ENCODE measurements at places on chromosomes 1 and 21.

- no peak for DNase-seq
These were observed 357.4 kb upstream of the PLXNA2 start for GRCh38 chr1:208601561-208601960.

DNA sequence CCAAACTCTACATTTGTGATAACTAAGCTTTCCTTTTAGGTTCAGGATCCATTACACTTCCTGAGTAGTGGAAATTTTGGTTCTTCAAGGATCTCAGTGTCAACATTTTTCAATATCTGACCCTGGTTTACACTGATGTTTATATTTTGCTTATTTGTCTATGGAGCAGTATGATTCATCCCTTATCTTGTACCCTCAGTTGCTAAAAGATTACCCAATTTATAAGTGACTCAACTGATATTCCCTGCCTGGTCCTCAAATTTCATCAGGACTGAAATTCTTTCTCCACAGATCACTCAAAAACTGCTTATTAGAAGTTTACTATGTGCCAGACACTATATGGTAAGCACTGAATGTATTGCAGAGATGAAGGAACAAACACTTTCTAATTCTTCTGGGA, 139.1 kb upstream of the CHRM3 start:
- no peak for DNase-seq

GRCh38 chr1:183883623-183884022, 78.7 kb downstream of the RGL1 start:
- DNase-seq, result no peak

DNA sequence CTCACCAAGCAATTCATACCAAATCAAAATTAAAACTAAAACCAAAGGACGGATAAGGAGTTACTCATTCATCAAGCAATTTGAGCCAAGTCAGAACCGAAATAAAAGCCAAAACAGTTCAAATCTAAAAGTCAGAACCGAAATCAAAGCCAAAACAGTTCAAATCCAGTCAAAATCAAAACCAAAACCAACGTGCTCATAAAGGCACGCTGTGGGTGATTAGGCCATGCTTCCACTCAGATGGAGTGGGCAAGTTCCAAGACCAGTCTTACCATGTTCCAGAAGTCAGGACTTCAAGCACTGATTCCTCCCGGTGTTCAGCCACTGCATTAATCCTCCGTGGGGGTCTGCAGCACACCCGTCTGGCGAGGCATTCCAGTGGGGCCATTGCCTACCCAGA, 409.3 kb downstream of the TGFB2 start:
- no peak for DNase-seq

DNA sequence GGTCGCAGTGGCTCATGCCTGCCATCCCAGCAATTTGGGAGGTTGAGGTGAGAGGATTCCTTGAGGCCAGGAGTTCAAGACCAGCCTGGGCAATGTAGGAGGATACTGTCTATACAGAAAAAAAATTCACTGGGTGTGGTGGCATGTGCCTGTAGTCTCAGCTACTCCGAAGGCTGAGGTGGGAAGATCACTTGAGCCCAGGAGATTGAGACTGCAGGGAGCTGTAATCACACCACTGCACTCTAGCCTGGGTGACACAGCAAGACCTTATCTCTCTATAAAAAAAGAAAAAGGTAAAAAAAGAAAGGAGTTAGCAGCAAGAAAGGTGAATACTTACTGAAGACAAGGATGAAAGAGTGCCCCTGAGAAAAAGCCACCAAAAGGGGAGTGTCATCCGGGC, 23.7 kb upstream of the BCL10 start:
- DNase-seq, result no peak

DNA sequence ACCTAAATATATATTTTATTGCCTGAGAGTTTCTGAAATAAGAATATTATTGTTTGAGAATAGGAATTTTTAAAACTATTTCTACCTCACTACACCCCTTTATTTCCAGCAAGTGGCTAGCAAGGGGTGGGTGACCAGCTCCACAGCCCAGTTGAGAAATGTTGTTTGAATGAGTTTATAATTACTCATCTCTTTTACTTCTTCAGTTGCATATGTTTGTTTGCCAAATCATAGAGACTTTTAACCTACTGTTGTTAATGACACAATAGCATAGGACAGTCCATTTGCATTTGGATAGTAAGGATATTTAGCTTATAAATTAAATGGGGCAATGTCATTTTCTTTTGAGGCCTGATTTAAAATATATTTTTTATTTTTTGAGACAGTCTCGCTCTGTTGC, 127.8 kb downstream of the NRDC start:
- DNase-seq, result no peak

DNA sequence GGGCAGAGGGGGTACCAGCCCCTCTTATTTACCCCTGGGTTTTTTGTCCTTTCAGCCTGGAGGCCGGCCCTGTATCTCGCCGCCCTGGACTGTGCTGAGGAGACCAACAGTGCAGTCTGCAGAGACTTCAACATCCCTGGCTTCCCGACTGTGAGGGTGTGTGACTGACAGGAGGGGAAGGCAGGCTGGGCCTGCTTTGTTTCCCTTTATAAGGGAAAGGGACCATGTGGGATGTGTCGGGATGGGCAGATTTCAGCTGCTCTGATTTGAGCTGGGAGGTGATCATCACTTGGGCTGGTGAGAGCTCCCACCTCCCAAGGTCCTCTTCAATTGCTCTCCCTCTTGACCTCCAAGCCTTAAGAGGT, 11.7 kb downstream of the QSOX1 start:
- peak; percentile 14 for DNase-seq

DNA sequence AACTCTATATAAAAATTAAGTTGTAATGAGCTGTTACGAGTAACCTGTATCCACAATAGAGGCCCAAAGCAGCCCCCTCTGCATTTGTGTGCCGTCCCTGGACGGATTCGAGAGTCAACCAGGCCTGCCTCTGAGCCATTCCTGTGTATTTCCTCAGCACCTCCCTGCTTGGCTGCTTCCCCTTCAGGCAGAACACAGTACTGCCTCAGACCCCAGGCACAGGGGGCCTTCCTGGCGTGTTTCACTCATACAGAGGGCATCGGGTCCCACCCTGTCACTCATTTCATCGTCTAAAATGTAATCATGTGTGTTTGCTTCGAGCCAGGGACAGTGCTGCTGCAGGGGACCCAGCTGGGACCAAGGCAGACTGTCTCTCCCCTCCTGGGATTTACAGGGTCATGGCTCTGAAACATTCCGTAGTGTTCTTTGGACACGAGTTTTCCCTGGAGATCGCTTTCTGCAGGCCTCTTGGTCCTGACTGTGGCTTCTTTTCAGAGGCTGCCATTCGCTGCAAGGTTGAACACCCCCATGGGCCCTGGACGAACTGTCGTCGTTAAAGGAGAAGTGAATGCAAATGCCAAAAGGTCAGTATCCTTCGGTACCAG, 19.4 kb downstream of the LGALS8 start:
- no peak for DNase-seq

- DNase-seq, result peak; percentile 58
These were observed 1.2 kb downstream of the PIK3C2B start for GRCh38 chr1:204493145-204493983.

DNA sequence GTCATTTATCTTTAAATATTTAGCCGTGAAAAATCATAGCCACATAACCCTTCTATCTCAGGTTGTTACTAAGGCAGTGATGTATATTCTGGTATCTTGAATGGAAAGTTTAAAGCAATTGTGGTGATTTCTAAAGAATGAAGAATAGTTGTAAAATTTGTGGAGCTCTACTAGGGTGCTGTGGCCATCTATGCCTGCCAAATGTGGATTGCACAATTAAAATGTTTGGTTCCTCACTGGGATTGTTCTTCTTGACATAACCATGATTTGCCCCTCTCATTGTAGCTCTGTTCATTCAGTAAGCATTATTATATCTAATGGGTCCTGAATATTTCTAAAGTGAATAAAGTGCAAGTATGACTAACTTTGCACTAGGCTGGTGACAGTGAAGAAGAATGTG, 50.1 kb downstream of the AK4 start:
- no peak for DNase-seq

GRCh38 chr1:79052829-79053449, 46.4 kb upstream of the ADGRL4 start:
- no peak for DNase-seq

- DNase-seq, result peak; percentile 44
These were observed 67.5 kb upstream of the CD1D start for GRCh38 chr1:158112994-158113758.

DNA sequence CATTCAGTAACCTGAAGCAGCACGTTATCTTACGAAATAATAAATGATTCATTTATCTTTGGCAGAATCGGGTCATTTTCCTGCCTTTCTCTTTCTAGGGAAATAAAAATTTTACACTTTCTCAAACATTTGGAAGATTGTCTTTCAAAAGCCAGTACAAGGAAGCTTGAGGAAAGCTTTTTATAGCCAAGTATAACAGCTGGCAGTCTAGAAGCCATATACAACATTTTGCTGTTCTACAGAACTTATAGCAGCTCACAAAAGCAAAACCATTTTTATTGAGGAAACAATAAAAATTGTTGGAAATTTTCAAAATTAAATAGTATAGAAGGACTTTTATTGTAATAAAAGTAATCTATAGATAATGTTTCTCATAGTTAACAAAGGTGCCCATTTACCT, 448.6 kb downstream of the SMYD3 start:
- no peak for DNase-seq

DNA sequence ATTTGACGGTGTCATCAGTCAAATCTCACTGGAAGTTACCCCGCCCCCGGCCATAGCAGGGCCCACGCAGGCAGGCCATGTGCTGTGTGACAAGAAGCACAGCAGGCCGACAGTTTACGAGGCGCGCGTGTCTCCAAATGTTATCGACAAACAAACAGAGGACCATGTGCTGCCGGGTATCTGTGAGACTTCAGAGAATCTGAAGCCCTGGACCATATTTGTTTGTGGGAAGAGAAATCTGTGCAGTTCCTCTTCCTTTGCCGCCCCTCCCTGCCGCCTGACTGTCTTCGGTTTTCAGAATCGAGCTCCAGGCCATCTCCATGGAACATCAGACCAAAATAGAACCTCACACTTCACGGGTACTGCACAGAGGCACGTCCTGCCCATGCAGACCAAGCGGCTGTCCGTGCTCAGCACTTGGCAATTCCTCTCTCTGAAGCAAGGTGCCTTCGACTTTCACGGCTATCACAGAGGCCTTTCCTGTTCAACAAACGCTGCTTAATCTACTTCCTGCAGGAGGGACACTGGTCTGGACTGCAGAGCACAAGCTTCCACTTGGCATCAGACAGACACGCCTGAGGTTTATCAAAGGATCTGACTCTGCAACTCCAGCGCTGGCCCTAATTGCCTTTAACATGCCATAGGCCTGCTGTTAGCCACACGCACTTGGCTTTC, 135.7 kb upstream of the KRTAP19-8 start:
- DNase-seq, result peak; percentile 45

- DNase-seq, result no peak
These were observed 7.7 kb downstream of the METTL18 start for GRCh38 chr1:169786974-169787373.

GRCh38 chr1:164092603-164093353, 466.2 kb upstream of the PBX1 start:
- DNase-seq, result no peak

GRCh38 chr1:209643285-209644020, 8.8 kb downstream of the LAMB3 start:
- no peak for DNase-seq

All from activated naive CD4-positive, alpha-beta T cell treated with anti-CD3 and anti-CD28 coated beads, Interleukin-2, amount 10 ng/mL, durations not matched to agents 7 days and 5 days (primary cell).